ENCODE measurements at places on chromosomes 2 and 18.

- no peak for DNase-seq
Observed at GRCh38 chr2:73972846-73973245, 11.9 kb upstream of the TET3 start.

- peak; percentile 66 for DNase-seq
Observed at GRCh38 chr18:12679183-12679786, 21.4 kb upstream of the SPIRE1 start.

GRCh38 chr2:154941379-154941778, 242.9 kb downstream of the KCNJ3 start:
- DNase-seq, result no peak

DNA sequence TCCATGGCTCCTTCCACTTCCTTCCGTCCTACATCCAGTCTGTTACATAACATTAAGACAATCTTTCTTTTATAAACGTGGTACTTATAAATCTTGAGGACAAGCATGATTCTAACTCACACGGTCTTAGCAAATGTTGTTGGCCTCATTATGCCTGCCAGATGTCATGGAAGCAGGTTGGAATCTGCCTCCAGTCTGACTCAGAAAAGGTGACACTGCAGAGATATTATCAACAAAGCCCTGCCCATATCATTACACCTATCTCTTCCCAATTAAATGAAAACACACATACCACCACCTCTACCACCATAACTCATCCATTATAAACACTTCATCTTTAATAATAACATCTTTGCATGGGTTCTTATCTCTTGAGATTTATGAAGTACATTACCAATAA, 334.7 kb upstream of the CHAC2 start:
- DNase-seq, result no peak

DNA sequence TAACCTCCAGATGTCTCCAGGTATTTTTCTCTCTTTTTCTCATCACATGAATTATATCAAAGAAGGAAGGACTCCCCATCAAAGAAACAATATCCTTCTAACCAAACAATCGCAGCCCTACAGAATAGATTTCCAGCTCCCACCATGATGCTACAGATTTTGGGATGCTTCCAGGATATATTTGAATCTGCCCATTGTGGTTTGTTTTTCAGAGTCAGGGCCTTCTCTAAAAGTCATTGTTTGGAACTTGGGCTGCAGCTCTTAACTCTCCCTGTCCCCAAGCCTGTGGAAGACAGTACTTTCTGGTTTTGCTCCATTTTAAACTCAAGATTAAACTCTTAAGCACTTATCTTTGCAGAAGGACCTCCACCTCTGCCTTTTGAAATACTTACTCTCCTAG, 223.2 kb downstream of the PMAIP1 start:
- no peak for DNase-seq

- no peak for DNase-seq
Observed at GRCh38 chr2:56263876-56264275, 80.1 kb downstream of the CCDC85A start.

- no peak for DNase-seq
Observed at GRCh38 chr2:27708666-27709065, 45.0 kb downstream of the SLC4A1AP start.

DNA sequence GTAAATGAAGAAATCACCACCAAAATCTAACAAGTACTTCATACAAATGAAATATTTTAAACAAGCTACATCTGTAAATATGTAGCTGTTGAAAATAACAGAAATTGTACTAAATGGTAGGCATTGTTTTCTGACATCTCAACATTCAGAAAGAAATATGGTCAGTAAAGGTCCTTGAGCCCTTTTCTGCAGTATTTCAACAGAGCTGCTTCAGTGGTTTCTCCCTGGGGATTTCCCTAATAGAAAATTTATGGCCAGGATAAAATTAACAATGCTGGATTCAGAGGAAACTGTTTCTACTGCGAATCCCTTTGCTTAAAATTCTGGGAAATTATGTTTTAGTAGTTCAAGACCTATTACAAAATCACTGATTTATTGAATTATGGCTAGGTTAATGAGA, 256.6 kb downstream of the PIEZO2 start:
- DNase-seq, result peak; percentile 43

DNA sequence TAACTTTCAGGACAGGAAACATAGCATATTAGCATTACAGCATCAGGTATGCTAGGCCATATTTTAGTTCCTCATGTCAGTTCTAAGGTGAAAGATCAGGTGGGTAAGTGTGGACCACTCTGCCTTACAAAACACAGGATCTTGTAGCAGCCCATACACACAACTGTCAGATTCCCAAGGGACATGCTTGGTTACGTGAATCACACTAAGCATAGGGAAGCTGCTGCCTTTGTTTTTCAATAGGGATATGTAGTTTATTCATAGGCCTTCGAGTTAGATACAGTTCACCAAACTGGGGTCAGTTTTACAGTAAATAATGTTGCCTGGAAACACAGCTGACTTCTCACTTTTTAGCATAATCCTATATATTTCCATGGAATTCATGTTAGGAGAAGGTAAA, 116.1 kb upstream of the OTX1 start:
- DNase-seq, result no peak

GRCh38 chr18:39724652-39725051, 2159.1 kb upstream of the CELF4 start:
- no peak for DNase-seq

- DNase-seq, result no peak
Observed at GRCh38 chr18:24949908-24950307, 402.1 kb downstream of the ZNF521 start.

- DNase-seq, result no peak
Observed at GRCh38 chr2:641872-642815, 35.1 kb downstream of the TMEM18 start.

DNA sequence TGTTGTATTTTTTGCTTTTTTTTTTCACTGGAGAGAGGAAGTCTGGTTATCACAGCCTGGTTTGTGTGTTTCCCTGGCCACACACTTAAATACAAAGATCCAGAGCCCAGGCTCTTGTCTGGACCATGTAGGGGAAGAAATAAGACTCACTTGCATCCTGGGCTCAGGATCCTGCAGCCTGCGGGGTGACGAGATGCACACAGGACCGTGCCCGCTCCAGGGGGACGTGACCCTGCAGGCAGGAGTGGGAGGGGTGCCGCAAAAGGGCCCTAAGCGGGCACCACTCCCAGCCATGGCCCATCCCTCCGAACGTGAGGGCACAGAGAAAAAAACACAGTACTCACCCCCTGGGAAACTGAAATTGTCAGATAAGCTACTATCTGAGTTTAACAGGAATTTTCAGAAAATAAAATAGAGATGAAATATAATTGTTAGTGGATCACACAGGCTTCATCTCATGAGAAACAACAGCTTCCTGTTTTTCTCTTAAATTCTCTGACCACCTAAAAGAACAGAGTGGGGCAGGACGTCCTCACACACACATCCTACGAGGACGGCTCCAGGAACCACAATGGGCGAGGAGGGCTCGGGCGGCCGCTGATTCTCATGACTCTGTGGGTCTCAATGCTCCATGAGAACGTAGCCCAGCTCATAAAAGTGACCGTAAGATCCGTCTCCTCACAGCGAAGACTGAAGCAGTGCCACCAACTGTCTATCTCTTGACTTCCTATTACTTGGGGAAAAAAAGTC, 142.6 kb upstream of the ALKAL2 start:
- DNase-seq, result no peak

DNA sequence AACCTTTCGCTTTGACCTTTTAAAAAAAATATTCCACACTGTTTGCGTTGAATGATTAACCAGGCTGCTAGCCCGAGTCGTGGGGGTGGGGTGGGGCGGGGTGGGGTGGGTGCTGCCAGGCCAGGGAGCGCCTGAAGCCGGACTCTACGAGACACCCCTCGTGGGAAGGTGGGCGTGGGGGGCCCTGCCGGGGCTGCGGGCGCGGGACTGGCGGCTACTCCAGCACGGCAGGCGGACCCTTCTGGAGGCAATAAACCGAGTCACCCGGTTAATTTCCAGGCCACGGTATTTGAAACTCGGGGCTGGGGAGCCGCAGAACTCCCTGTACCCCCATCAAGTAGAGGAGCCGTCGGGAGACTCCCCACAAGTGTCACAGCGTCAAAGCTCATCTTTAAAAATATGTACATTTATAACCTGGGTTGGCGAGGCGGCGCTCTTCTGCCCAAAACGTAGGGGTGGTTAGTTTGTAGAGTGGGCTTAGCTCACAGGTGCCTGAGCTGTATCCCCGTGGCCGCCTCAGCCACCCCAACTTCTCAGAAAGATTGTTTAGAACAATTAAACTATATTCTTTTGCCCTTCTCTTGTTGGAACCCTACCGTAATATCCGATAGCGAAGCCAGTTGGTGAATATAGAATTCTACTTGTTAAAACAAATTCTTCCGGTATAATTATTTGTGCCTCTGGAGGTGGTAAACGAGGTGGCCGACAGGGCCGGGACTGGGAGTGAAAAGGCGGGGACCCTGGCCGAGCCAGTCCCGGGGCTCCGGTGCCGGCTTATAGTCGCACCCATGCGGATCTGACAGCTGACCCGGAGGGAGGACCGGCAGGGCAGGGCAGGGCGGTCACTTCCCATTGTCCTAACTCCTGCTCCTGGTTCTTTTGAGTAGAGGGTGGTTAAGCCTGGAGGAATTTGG, 1.4 kb downstream of the B3GNT2 start:
- peak; percentile 69 for DNase-seq

DNA sequence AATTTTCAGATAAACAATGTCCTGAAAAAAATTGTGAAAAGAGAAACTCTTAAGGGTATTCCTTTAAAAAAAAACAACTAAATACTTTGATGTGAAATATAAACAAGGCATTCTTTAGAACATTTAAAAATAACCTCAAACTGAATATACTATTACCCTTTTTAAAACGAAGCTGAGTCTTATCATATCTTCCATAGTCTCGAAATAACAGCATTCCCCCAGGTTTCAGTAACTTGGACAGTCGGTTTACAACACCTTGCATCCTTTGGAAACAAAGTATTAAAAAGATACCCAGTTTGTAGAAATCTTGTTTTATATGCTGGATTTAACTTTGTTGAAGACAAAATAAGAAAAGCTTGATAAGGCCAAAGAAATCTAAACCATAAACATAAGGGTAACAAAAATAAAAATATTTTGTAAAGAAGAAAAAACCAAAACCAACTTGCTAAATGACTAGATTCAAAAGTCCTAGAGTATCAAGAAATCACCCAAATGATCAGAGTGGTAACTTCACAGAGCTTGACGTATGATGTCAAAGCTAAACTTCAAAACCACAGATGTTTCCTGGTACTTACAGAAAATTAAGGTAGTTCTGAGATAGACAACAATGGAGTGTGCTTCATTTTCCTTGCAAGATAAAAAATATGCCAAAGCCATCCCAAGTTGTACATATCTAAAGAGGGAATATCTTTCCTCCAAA, 107.8 kb downstream of the METTL8 start:
- DNase-seq, result no peak

DNA sequence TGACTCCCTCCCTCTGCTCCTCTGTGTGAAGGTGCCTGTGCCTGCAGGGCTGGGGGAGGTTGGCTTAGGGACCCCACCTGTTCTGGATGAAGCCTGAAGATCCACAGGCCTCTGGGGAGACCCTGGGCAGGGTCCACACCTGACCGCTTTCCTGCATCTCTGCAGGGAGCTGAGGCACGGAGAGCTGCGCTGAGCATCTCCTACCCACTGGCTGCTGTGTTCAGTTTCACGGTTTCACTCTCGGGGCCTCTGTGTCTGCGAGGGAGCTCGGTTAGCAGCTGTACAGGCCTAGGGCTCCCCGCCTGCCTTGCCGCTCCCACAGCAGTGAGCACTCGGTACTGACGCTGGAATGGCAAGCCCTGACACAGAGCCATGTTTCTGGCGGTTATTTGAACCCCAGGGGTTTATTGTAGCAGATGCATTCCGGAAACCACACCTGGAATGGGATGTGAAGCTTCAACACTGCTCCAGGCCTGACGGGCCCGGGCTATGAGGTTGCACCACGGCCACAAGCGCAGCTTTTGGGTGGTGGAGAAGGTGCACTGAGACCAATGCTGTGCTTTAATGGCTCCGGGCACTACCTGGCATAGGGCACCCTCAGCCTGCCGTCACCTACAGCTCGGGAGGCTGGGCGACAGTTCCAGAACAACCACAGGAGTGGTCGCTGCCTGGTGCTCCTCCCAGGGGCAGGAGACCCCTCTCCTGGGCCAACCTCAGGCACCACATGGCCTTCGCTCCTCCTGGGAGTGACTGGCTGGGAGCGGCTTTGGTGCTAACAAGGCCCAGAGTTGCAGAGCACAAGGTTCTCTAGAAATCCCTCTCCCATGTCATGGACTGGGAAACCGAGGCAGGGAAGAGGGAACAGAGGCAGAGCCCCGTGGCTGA, 257.9 kb downstream of the NDUFA10 start:
- DNase-seq, result no peak

- DNase-seq, result no peak
Observed at GRCh38 chr18:50199921-50200320, 5.0 kb upstream of the MYO5B start.

- DNase-seq, result no peak
Observed at GRCh38 chr2:109467701-109468100, 146.1 kb downstream of the SEPTIN10 start.

DNA sequence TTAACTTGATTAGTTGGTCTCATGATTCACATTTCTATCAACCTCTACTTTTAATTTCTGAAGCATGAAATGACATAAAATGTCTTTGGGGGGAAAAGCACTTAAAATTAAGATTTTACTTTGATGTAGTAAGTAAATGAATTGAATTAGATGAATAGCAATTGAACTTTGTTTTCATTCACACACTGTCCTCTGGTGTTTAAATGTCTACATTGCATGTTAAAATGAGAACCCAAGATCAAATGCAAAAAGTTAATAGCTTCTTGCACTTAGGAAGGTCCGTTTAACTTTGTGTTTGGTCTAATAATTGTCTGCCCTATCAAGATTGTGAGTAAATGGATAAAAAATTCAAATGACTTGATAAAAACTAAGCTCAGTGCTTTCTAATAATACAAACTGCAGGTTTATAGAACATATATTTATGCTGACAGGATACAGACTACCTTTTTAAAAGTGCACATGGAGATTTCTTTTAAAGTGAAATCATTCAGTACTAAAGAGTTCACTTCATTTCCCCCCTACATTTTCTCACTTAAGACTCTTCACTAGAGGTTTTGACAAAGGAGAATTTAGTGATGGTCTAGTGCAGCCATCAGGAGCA, 156.2 kb upstream of the NABP1 start:
- DNase-seq, result peak; percentile 58

DNA sequence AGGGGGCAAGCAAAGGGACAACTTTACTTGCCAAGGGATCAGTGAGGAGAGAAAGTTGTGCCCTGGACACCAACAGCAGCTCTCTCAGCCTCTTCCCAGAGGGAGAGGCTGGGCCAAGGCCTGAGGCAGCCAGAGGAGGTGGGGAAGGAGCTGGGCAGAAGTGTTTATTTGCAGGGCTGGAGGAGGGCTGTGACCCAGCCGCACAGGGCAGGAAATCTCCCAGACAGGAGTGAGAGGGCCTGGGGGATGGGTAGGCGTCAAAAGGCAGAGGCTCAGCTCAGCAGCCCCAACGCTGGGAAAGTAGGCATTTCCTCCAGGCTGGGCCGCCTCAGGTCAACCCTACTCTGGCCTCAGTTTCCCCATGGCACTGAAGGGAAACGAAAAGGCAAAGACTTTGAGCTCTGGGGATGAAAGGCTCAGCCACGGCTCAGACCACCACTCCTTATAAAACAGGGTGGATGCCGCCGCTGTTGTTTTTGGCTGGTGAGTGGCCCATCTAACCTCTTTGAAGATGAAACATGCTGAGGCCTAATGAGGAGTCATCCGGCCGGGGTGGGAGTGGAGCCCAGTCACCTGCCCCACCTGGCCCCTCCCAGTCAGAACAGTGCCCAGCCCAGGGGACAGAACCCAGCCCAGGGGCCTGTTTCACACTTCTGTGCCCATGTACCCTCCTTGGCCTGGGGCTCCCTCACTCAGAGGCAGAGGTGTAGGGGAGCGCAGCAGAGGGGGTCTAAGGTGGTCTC, 21.9 kb upstream of the SEMA4C start:
- DNase-seq, result no peak

Data from GM03348 (cell line).